Right cardiac atrium (tissue), 5 donors: ENCODE measurements at places on chromosomes 16 and 17. TPM values are rescaled to one million over a fixed set of nuclear protein-coding genes. Genes with fewer than 3 reads are reported as not detected.

Gene TBC1D3B
- total RNA-seq = 4.1 TPM

Gene FBXO39
- not detected for total RNA-seq

Gene C16orf87
- total RNA-seq = 14.2 TPM

Gene CHST4
- not detected for total RNA-seq

Gene CA7
- not detected for total RNA-seq

Gene CHTF8
- total RNA-seq = 48.5 TPM

Gene UTS2R
- total RNA-seq = 7.5 TPM

Gene PRKCB
- 3.6 TPM for total RNA-seq

Gene OR4D1
- total RNA-seq = not detected

Gene GINS3
- total RNA-seq = 6.3 TPM

Gene AIPL1
- total RNA-seq = not detected

Gene ITGA2B
- 14.3 TPM for total RNA-seq

Gene ITGAD
- total RNA-seq = not detected

Gene CD300C
- total RNA-seq = 1.5 TPM

Gene TMEM114
- not detected for total RNA-seq
